ENCODE measurements at places on chromosomes 7 and 10.

GRCh38 chr10:114024876-114025610 lies 18.6 kb upstream of the ADRB1 start:
- DNase-seq = no peak

DNA sequence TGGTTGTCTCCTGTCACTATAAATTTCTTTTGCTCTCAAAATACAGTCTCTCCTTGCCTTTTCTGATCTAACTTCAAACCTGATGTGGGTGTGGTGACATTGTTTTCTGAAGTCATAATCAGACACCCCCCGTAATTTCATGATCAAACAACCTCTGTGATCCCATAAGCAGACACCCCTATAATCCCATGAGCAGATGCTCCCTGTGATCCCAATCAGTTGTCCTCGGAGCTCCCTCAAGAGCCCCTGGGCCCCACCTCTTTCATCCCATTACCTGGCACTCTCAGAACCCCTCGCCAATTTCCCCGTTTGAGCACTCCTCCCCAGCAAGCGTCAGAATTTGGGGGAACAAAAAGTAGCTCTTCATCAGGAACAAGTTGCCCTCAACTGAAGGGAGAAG lies 246.3 kb upstream of the FZD8 start:
- no peak for DNase-seq

GRCh38 chr10:78476156-78476555 lies 442.5 kb downstream of the RPS24 start:
- no peak for DNase-seq

DNA sequence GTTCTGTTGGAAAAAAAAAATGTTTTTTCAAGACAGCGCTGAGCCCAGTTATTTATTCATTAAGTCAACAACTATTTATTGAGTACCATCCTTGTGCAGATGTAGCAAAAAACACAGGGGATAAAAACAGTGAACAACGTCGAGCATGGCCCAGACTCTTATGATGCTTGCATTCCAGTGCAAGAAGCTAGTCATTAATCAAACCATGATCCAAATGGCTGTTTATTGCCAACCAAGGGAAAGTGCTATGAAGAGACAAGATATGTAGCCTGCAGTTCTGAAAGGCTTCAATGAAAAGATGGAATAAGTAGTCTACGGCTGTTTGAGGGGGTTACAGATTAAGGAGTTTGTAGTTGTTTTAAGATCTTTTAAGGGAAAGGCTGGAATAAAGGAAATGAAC lies 262.3 kb downstream of the NEBL start:
- DNase-seq = no peak

DNA sequence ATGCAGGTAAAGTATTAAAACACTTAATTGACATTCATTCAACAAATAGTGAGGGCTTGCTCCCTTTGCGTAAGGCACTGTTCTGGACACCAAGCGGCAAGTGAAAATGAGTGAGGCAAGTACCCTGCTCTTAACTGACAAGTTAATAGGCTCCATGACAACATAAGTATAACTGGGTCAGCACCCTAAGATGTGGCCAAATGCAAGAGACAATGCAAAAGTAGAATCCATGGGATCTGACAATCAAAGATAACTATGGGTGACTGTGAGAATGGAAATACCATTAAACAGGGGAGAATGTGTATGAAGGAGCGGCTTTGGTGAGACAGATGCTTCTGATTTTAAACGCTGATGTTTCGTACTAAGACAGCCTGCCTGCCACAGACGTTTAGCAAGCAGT lies 160.5 kb downstream of the RAPGEF5 start:
- DNase-seq = no peak

GRCh38 chr7:51138123-51139085 lies 178.2 kb downstream of the COBL start:
- DNase-seq = no peak

- no peak for DNase-seq
These were observed 17.8 kb upstream of the CLDN4 start for GRCh38 chr7:73812996-73813395.

- no peak for DNase-seq
These were observed 3.2 kb upstream of the GATA3 start for GRCh38 chr10:8051109-8051821.

DNA sequence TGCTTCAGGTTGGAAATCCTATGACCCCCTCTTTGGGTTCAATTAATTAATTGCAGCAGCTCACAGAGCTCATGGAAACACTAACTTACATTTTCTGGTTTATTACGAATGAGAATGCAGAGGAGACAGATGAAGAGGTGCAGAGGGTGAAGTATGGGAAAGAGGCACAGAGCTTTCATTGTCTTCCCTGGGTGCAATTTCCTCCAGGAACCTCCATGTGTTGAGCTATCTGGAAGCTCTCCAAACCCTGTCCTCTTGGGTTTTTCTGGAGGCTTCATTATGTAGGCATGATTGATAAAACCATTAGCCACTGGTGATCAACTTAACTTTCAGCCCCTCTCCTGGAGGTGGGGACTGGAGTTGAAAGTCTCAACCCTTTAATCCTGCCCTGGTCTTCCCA lies 133.0 kb upstream of the AUTS2 start:
- DNase-seq = no peak

- no peak for DNase-seq
These were observed 87.6 kb upstream of the NEBL start for GRCh38 chr10:20984662-20985061.

GRCh38 chr10:66927971-66928770 lies 2.3 kb downstream of the LRRTM3 start:
- peak; percentile 19 for DNase-seq

GRCh38 chr10:10892290-10892875 lies 125.3 kb upstream of the CELF2 start:
- no peak for DNase-seq

DNA sequence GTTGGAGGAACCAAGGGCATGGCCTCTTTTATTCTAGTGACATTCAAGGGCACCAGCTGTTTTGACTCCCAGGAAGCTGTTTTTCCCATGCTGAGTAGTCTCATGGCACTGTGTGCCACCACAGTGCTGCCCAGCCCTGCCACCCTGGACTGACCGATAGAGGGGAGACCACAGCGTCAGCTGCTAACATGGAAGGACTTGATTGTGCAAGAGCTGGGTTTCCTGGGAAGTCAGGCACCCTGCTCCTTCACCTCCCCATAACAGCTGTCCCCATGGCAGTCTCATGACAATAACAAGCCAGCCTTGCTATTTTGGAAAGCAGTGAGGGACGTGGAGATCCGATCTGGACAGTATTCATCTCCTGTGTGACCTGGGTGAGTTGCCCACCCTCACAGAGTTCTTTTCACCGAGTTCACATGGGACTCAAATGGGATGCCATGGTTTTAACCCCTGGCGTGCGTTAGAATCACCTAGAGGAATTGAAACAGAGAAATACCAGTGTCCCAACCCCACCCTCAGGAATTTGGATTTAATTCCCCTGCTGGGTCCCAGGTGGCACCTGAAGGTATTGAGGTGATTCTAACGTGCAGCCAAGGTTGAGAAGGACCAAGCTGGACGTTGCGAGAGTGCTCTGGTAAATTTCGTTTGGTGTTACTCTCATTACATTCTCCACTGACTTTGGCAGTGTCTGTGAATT lies 174.8 kb downstream of the CELF2 start:
- no peak for DNase-seq

- DNase-seq = no peak
These were observed 160.6 kb downstream of the MLLT10 start for GRCh38 chr10:21694631-21695030.

- no peak for DNase-seq
These were observed 49.4 kb upstream of the LRRN3 start for GRCh38 chr7:111041577-111041976.

- DNase-seq = no peak
These were observed 477.2 kb downstream of the PARD3 start for GRCh38 chr10:34337917-34338316.

- peak; percentile 89 for DNase-seq
These were observed at the start of gene SCD for GRCh38 chr10:100346765-100347567. SCD (plus strand) TSS chr10:100347233; CDS start chr10:100347505, 272 bp downstream.

DNA sequence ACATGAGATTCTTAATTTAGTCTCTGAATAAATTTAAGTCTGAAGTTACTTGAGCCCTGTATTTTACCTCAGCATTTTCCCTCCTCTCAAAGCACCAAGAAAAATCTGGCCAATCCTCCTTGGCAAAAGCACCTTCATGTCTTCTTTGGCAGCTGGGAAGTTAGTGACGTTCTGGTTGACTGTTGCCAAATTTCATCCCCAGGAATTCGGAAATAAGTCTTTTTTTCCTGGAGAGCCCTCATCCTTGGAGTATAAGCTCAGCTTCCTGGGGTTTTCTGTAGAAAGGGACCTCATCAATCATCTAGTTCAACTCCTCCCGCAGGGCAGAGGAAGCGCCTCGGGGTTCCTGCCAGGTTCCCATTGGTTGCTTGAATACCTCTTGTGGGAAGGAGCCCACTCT lies 377.6 kb downstream of the PHTF2 start:
- DNase-seq = no peak

DNA sequence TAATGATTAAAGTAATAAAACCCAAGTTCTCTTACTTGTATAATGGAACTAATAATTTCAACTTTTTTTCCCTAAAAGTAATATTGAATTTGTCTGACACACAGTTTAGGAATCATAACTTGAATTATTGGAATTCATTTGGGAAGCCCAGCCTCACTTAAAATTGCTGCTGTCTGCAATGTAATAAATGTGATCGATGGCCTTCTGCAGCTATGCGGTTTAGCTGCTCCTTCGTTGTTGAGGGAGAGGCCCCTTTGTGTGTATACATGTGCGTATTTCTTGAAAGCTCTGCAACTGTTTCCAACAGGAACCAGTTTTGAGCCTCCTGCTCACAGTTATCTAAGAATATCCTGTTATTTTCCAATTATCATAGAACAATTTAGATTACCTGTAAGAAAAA lies 152.5 kb downstream of the AKR1D1 start:
- no peak for DNase-seq

DNA sequence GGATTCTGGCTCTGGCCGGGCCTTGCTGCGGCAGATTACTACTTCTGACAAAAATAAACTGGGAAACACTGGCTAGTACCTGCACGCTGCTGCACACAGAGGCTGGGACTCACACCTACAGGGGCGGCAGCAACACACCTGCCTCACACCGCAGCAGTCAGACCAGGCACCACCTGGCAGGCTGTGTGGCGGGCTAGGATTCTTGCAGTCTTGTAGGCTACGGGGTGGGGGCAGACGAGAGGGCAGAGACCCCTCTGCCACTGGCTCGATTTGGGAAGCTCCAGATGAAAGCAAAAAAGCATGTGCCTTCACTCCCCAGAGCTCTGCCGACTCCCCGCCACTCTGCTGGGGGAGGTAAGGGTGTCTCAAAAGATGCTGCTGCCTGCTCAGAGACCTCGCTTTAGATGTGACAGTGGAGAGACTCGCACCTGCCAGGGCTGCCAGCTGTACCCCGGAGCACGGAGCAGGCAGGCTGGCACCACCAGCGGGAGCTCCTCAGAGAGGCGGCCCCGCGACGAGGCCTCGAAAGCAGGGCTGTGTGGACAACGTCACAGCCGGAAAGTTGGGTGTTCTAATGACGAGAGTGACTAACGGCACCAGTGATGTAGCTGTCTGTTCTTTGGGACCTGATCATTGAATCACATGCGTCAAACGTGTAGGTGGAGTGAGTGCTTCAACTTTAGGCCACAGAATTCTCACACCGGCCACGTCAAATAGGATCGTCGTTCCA lies 250.5 kb downstream of the ZMYND11 start:
- DNase-seq = no peak

DNA sequence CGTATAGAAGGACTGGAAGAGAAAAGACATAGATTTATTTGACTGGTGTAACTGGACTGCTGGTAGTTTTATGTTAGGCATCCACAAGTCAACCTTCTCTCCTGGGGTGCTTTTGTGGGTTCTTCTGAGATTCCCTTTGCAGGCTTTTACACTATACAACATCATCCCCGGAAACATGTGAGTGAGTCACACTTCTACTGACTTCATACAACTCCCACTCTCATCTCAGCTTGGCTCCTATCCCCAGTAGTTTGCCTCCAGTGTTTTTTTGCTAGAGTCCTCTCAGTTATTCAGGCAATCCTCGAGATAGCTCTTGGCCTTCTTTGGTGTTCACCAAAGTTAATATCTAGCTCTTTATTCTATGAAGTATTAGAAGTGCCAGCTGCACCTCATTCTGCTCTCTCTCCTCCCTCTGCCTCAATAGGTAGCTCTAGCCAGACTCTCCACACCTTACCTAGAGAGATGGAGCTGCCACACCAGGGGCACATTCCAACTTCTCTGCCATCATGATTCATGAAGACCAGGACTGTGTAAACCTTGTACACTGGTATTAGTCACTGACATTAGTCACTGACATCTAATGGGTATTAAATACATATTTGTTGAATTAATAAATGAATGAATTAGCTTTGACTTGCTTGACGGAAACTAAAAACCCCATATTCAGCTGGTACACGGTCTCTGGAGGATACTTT lies 281.9 kb downstream of the PPP1R3A start:
- no peak for DNase-seq

GRCh38 chr10:133186416-133187090 lies 26.5 kb downstream of the KNDC1 start:
- DNase-seq = no peak

GRCh38 chr10:33869028-33869427 lies 534.6 kb upstream of the NRP1 start:
- DNase-seq = no peak

DNA sequence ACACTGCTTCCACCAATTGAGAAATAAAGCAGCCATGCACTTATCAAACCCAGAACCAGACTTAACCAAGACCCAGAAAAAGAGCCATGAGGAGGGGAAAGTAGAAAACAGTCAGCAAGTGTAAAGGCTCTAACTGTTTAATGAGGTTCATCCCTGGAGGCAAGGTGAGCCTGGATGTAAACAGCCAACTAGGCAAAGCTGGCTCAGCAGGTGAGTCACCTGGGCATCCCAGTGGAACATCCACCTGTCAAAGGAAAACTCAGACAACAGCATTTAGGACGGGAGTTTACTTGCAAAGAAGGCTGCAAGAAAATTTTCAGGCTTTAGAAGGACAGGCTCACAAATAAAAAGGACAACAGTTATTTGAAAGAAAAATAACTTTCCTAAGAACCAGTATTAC lies 153.0 kb downstream of the SNX13 start:
- DNase-seq = no peak

DNA sequence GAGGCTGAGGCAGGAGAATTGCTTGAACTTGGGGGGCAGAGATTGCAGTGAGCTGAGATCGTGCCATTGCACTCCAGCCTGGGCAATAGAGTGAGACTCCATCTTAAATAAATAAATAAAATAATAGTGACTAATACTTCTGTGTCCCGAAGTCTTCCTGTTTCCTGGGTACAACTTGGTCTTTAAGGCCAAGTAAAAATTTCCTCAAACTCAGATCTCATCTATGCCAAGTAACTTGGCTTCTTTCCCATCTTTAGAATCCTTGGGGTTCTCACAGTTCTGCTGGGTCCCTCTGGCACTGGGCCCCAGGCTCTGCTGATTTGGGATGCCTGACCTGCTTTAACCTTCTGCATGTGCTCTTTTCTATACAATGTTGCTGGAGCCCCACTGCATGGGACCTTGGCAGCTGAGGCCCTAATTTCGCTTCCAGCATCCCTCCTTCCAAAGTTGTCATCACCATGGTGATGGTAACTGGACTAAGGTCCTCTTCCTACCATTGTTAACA lies 22.7 kb upstream of the AKR1B10 start:
- no peak for DNase-seq
